ENCODE measurements at places on chromosomes 12 and 14. TPM values are rescaled to one million over a fixed set of nuclear protein-coding genes. Genes with fewer than 3 reads are reported as not detected.

The KRT6A gene
- total RNA-seq: not detected

The ACSM4 gene
- not detected for total RNA-seq

The PSEN1 gene
- 58.6 TPM for total RNA-seq

DNA sequence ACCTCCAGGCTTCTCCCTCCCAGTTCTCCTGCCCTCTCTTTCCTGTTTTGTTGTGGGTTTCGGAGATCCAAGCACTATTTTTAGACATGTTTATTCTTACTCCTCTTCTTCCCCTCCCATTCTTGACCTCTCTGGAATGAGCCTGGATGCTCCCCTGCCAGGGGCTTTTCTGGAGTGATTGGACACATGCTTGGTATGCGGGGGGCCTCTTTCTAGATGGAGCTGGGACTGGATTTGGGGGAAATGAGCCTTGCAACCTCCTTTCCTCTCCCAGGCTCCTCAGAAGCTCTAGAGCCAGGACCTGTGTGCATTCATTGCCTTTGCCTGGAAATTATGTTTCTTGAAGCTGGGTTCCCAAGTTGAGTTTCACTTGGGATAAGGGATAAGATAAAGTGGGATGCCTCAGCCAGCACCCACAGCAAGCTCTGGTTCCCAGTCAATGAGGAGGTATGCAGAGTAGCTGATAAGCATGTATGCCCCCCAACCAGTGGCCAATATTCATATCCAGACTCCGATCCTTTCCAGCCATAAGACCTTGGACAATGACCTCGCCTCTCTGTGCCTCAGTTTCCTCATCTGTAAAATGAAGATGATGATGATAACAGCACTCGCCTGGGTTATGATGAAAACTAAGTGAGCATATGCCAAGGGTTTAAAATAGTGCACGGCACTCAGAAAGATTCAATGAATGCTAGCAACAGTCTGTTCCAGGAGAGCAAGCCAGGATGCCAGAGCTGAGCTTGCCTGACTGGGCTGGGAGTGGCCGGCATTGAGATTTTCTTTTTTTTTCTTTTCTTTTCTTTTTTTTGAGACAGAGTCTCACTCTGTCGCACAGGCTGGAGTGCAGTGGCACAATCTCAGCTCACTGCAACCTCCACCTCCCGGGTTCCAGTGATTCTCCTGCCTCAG is 97.8 kb downstream of the SCARB1 start:
- no peak for DNase-seq

DNA sequence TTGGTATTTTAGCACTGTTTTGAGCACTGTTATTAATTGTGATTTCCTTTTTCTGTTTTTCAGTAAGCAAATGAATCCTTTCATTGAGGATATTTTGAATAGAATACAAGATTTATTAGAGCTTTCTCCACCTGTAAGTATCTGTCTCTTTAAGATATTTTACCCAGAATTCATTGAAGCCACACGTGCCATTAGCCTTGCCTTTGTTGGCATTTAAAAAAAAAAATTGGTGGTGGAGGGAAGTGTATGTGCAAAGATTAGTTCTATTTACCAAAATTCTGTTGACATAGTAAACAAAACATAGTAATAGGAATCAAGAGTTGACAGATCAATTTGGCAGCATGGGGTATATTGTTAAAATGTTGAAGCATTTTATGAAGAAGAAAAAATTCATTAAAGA is 23.8 kb downstream of the XPOT start:
- DNase-seq: no peak

The LYSET gene
- 14.9 TPM for total RNA-seq

DNA sequence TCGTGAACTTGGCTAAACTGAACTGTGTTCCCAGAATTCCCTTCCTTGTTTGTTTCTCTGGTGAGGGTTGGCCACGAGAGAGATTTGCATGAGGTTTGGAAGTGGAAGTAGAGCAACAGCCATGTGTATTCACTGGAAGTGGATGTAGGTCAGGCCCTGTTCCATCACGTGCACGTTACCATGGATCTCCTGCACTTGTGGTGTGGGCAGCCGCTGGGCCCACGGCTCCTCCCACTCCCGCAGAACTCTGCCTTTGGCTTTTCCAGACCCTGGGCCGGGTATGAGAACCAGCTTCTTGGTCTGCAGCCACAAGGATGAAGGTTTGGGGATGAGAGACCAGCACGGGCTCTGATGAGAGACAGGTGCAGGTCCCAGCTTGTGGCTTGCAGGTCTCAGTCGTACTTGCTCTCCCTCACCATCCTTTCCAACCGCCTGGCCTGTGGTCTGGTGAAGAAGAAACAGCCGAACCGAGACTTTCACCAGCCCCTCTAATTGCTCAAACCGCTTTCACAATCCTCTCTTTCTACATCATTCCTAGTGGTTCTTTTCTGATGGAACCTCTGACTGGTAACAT is 94.9 kb downstream of the DUSP16 start:
- no peak for DNase-seq

GRCh38 chr12:32134101-32134888 is 27.6 kb downstream of the BICD1 start:
- DNase-seq: no peak
